Posterior cingulate gyrus (tissue), 11 donors: ENCODE measurements at places on chromosomes 5 and 9.

DNA sequence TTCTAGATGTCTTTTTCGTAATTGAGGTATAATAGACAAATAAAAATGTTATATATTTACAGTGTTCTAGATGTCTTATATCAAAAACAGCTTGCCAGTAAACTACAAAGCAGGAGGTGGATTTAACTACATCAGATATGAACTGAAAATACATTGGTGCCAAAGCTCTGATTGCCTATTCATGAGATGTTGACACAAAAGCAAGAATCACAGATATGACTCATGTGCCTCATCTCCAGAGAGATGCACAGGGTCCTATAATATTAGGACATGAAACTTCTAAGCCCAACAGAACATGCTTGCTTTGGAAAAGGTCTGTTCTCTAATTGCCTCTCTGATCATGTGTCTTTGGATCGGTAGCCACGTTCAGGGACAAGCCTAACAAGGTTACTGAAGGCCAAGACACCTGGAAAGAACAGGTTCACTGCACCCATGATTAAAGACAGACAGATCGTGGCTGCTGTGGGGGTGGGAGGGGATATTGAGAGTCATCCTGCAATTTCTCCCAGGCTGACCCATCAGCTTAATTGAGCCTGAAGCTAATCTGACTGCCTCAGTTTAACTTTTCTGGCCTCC, 16.8 kb downstream of the ABCA1 start:
- DNase-seq = no peak

GRCh38 chr9:2288309-2288708, 273.2 kb downstream of the SMARCA2 start:
- DNase-seq = no peak

DNA sequence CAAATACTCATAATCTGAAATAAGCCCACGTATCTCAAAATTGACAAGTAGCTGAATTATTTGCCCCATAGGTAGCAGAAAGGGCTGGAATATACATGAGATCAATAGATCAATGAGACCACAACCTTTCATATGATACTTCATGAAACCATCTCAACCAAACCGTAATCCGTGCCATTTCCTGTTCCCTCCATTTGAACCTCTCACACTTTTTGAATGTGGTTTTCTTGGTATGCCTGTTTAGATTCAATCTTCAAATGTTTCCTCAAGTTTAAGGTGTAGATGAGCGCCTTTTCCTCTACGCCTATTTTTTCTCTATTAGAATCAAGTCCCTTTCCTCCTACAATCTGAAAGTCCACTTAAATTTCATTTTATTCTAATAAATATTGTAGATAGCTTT, 805.5 kb downstream of the EFNA5 start:
- no peak for DNase-seq

- no peak for DNase-seq
Measured at GRCh38 chr5:113678924-113679575, 165.6 kb downstream of the YTHDC2 start.

DNA sequence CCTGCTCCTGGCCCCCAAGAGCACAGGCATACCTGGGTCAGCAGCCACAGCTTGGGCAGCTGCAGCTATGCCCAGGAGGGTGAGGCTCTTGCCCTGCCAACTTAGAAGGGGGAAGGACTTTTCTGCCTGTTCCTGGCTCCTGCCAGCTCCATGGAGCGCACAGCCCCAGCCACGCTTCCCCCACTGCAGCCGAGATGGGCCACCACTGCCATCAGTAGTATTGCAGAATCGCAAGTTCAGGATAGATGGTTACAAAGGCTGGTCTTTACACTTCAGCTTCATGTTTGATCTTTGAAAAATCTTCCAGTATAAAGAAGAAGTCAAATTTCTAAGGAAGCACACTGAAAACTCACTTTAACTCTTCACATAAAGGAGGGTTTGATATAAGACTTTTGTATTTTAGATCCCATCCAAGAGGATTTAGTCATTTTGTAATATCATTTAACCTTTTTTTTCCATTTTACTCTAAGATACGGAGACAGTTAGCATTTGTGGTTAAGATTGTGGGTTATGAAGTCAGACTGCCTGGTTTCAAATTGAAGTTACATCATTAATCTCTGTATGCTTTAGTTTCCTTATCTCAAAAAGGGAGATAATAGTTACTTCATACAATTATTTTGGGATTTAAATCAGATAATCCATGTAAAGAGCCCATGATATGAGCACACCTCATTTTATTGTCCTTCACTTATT, 81.8 kb downstream of the NLN start:
- DNase-seq = no peak

GRCh38 chr9:105244734-105245028, 230 bp downstream of the SLC44A1 start:
- DNase-seq = no peak

DNA sequence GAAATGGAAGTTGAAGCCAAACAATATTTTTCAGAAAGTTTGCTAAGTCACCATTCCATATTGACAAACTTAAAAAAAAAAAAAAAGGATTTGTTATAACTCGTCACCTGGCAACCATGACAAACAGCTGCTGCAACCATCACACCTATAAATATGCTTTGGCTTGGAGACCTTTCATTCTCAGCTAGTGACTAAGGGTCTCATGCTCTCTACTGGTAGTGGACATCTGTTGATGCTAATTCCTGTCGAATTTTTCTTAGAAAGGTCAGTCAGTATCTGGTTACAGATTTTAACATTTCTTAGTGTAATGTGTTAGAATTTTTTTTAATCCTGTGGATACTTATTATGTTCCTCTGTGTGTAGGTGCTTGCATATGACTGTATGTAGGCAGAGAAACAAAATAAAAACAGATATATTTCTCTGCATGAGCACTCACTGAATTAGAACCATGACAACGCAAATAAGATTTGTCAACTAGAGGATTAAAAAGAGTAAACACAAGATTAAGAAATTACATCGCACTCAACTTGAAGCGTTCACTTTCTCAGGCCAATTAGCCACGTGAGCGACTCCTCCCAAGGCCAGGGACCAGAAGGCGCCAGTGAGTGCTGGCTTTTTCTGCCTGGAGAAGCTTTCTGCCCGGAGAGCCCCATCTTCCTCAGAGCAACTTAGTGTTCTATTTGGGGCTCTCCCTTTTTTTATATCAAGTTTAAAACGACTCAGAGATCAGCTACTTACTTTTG, 27.0 kb upstream of the ZNF622 start:
- DNase-seq = no peak

- no peak for DNase-seq
Measured at GRCh38 chr5:81335946-81336345, 34.6 kb downstream of the ZCCHC9 start.

DNA sequence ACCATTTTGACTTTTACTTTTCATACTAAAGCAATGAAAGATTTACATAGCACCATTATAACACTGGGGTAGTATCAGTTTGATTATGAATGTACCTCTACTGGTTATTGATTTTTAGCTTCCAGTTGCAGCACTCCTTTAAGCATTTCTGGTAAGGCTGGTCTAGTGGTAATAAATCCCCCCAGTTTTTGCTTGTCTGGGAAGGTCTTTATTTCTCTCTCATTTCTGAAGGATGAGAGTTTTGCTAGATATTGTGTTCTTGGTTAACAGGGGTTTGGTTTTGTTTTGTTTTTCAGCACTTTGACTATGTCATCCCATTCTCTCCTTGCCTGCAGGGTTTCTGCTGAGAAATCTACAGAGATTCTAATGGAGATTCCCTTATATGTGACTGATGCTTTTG, 26.9 kb upstream of the IGFBPL1 start:
- DNase-seq = no peak

DNA sequence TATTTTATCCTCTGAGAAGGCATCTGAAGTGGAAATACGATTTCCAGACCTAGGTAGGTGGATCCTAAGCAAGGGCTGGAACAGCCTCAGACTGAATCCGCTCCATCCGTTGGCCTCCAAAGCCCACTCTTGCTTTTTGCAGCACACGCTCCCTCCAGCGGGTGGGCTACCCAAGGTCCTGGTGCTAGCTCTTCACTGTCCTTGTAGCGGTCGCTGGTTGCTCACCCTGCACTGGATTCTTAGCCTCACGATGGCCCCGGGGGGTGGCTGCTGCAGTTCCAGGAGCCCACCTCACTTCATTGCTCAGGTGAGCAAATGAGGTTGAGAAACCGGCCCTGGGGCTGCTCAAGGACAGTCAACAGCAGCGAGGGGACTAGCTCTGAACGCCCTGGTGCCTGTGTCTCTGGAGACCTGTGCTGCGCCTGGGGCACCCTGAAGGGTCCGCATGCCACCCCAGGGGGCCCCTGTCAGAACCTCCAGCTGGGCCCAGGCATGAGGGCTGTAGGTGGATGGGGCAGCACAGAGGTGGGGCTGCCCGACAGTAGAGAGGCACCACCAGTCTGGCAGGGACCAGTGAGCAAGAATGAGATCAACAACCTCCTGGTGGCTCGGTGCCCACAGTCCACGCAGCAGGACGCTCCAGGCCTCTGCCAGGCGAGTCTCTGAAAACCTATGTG, 4.3 kb downstream of the MGAT4B start:
- DNase-seq = no peak

GRCh38 chr9:35940458-35941407, 17.2 kb downstream of the OR2S2 start:
- no peak for DNase-seq
